ENCODE measurements at places on chromosomes 5 and 9.

DNA sequence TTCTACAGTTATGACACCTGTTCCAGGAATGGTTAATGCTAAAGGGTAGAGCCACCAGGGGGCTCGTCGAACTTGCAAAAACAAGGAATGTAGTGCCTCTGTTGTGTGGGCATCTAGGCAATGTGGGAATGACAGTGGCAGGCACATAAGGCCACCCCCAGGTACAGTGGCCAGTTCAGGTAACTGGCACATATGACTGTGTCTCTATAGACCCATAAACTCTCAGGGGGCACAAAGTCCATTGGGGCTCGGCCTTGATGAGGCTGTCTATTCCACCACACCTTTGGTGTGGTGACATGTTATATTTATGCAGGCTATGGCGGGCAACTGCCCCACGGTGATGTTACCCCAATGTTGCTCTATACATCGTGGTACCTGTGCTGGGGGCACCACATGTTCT, 59.6 kb upstream of the FAM120A start:
- DNase-seq, result no peak

DNA sequence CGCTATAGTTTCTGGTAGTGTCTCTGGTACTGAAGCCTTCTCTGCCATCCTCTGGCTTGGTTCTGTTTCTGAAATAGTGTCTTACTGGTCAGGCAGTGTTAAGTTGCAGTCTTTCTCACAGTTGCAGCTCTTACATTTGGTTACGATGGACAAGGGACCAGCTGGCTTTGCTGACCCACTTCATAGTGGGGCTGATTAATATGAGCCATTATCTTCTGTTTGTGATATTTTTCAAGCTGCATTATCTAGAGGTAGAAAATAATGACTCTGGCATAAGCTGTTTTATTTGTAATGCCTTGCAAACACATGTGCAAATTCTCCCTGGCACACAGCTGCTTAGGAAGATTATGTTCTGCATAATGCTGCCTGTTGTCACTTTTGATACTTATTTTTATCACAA, 199.1 kb downstream of the KDM4C start:
- DNase-seq, result no peak

DNA sequence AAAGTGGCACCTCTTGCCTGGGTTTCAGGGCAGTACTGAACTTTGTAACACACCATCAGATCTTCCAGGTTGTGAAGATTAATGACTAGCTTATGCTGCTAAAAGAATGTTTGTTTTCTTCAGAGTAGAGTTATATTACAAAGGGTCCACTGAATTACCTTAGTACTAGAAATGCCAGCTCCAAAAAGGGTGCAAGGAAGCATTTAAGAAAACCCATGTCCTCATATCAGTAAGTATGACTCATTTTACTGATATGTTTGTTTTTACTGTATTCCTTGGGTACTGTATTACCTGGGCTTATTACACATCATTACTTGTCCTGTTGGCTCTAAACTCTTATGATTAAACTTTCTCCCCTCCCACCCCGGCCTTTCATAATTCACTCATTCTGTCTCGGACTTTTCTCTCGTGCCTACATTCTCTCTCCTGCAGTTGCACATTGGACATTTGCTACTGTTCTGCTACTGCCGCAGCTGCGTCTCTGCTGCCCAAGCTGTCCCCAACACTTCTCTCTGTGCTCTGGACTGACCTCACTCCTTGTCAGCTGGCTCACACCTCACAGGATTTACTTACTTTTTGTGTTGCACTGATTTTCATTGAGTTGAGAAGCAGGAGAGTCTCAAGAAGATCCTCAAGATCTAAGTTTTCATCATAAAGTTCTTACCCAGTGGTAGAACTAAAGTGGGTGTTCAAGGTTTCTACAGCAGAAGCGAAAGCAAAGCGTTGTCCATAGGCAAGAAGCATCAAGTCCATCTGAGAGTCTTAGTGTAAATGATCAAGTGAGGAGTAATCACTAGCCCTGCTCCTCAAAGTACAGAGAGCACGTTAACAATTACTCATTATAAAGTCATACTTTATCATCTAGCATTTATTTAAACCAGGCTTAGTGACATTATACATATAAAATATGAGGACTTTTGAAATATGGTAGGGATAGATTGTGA, 53.2 kb upstream of the C9orf72 start:
- DNase-seq, result no peak

GRCh38 chr9:112188884-112189283, 13.8 kb upstream of the SUSD1 start:
- no peak for DNase-seq

DNA sequence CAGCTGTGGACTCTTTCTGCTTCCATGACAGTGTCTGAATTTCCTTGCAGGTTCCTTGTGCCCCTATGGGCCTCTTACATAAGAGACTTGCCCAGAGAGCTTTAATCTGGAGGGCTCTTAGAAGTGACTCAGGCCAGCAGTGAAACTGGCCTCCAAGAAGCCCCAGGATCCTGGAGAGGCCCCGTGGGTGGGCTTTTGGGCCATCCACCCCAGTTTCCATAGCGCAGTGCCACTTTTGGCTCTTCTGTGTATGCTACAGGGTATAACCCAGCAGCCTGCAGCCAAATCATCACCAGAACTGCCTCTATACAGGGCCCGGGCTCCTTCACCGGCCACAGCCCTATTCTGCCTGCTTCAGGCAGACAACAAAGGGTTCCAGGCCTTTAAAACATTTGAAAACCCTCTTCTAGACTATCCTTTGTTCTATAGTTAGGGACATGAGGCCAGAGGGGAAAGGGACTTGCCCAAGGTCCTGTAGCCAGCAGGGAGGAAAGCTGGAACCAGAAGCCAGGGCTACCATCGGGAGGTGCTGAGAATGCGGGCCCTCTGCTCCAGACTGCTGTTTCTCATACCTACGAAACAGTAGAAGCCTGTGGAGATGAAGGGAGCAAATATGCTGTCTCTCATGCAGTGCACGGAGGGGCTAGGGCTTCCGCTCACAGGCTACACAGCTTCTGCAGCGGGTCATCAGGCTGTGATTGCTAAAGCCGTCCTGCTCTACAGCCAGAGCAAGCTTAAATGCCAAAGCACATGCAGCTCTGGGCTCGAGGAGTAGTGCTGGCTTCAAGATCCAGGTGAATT, 18.0 kb downstream of the SH3PXD2B start:
- DNase-seq, result no peak

DNA sequence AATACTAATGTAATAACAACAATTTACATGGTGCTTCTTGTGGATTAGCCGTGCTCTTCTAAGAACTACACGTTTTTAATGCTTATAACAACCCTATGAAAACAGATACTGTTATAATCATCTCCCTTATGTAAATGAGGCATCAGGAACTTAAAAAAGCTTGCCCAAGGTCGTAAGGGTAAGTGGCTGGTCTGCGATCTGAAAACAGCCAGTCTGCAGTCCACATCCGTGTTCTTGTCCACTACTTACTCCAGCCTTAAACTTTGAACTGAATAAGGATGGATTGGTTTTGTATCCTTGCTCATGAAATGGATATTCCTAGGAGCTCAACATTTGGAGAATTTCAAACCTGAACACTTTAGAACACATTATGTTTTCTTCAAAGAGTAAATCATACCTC, 26.7 kb downstream of the PAM start:
- no peak for DNase-seq

DNA sequence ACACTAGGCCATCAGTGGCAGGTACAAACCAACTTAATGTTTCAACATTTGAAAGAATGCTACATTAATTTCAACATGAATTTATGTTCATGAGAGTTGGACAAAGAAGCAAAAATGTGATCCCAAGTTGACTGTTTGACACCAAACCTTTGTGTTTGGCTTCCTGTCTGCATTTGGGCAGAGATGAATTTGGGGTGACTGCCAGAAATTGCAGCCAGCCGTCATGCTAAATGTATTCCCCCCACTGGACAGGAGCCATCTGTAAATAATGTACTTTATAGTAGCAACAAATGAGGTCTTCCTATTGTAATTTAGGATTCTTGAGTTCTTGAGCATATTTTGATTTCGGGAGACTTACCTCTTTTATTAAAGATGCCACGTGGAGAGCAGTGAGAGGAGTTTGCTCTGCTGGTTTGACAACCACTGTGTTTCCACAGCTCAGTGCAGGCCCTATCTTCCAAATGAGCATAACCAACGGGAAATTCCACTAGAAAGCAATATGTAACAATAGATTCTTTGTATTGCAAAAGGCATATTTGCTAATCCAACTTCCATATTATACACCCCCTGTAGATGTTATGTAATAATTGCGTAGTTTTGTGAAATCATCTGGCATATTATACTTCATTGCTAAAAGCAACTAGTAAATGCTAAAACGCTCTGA, 27.6 kb downstream of the ALDH1A1 start:
- no peak for DNase-seq

DNA sequence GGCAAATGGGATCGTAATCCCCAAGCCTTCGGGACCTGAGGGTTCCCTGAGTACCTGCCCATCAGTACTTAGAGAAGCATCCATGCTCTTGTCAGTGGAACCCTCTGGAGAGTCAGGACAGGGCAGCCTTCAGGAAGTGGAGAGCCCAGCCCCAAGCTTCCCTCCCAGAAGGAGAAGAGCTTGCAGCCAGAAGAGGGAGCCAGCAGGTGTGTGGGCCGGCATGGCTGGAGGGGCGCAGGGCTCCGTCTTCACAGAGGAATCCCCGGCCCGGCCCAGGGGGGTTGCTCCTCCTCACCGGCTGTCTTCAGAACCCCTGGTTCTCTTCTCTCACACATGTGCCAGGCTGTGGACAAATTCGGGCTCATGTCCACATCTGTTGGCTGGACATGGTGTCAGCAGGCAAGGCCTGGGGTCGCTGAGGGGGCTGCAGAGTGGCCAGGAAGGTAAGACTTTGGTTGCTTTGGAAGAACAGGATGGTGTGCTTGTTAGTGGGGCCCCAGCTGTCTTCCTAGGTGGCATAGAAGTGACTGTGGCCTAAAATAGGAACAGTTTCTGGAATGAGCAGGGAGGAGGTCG, 58.9 kb upstream of the RXRA start:
- DNase-seq, result no peak

GRCh38 chr9:125757834-125758233, 10.7 kb downstream of the PBX3 start:
- DNase-seq, result no peak

DNA sequence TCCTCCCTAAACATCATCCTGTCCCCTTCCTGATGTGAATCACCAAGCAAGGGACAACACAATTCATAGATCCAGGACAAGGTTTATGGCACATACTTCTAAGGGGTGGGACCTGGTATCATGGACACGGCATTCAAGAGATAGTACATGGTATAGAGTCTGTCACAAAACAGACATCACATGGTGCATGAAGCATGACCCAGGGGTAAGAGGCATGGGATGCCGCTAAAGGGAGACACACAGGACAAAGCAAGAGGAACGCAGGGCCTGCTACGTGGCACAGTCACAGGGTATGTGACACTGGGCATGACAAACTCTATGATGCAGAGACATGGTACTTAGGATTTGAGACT, 20.7 kb downstream of the GSN start:
- DNase-seq, result no peak

DNA sequence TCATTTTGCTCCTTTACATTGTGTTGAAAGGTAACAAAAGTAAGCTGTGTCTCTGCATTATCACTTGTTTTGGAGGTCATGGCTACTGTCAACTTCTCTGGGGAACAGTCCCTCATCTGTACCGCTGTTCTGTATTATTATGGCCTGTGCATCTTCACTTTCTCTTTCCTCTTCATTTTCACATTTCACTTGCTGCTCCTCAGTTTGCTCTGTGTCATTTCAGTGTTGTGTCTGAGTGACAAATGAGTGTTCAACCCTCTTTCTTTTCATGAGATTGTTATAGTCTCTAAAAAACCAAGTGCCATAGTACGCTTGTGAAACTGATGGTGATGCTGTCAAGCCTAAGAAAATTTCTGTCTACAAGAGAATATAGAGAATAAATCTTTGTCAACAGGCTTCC, 122.0 kb upstream of the FER start:
- no peak for DNase-seq

- no peak for DNase-seq
Measured at GRCh38 chr5:138944527-138945322, 69.6 kb upstream of the LRRTM2 start.

DNA sequence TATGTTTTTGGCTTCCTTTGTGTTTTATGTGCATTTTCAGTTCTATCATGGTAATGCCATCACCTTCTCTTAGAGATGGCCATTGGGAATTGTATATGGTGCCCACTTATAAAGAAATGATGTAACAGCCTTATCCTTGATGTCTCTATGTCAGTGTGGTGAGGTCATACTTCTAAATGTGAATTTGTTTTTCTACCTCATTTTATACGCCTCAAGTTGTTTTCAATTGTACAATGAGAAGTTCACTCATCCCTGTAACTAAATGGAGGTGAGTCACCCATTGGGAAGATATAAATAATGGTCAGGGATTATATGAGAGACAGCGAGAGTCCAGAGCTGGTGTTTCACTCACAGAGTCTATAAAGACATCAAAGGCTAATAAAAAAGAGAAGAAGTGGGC, 402.4 kb downstream of the AGTPBP1 start:
- no peak for DNase-seq

- no peak for DNase-seq
Measured at GRCh38 chr9:126127591-126127990, 199.0 kb upstream of the MVB12B start.

GRCh38 chr5:109874108-109874507, 184.4 kb downstream of the MAN2A1 start:
- no peak for DNase-seq

- no peak for DNase-seq
Measured at GRCh38 chr5:122607818-122608217, 167.1 kb upstream of the SNX2 start.

- no peak for DNase-seq
Measured at GRCh38 chr9:93267681-93268505, 84.0 kb downstream of the WNK2 start.

GRCh38 chr9:100492952-100493351, 20.0 kb downstream of the TMEFF1 start:
- DNase-seq, result no peak
